ENCODE measurements at places on chromosomes 7 and 10. TPM values are rescaled to one million over a fixed set of nuclear protein-coding genes. Genes with fewer than 3 reads are reported as not detected.

The IFT22 gene
- 22.0 TPM for total RNA-seq

The HOXA10 gene
- total RNA-seq, result 7.5 TPM

The INMT gene
- not detected for total RNA-seq

The CALML5 gene
- total RNA-seq, result not detected

The ASAH2B gene
- total RNA-seq, result 5.3 TPM

The FRMPD2 gene
- under 0.01 TPM for total RNA-seq

The H2BK1 gene
- not detected for total RNA-seq

The GIMAP8 gene
- 49.6 TPM for total RNA-seq

The NKX1-2 gene
- not detected for total RNA-seq

The LHFPL3 gene
- not detected for total RNA-seq

The HBP1 gene
- total RNA-seq, result 111 TPM

The CNPY1 gene
- not detected for total RNA-seq

The ADAP1 gene
- 0.65 TPM for total RNA-seq

The CACNB2 gene
- total RNA-seq, result not detected

All from vein endothelial cell (primary cell).